Left ventricle myocardium superior (tissue), 1 donor: ENCODE measurements at places on chromosomes 1 and 21. TPM values are rescaled to one million over a fixed set of nuclear protein-coding genes. Genes with fewer than 3 reads are reported as not detected.

DNA sequence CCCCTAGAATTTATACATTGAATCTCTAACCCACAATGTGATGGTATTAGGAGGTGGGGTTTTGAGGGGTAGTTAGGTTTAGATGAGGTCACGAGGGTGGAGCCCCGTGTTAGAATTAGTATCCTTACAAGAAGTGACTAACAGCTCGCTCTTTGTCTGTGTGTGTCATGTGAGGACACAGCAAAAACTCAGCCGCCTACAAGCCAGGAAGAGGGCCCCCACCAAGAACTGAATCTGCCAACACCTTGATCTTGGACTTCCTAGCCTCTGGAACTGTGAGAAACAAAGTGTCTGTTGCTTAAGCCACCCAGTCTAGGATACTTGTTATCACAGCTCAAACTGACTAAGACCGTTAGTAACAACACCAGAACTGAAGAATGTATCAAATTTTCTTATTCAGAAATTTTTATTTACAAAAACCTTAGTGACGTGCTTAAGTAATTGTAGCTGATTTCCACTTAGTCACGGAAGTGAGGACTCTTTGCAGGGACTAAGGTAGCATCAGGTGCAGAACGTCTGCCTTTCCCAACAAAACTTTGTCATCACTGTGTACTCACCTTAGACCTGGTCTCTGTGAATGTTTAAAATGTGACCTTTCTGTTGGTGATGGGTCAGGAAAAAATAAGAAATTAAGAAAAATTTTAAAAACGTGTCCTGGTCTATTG, 24.5 kb upstream of the LRRC8C start:
- DNase-seq, result no peak

- peak; percentile 30 for DNase-seq
Measured at GRCh38 chr1:89125240-89125912, 538 bp downstream of the GBP2 start.

DNA sequence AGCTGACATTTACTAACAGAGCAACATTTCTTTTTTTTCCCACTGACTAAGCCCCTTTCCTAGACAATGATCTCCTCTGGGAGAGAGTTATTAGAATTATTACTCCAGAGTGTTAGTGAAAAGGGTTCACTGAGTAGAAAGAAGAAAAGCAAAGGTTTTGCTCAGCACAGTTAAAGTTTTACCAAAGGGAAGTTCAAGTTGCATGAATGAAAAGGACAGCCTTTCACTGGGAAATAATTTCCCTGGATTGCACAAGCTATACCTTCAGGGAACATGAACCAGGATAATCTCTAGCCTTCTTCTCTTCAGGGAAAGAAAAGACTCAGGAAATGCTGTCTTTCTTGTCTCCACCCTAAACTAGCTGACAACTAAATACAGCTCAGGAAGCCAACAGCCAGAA, 71.4 kb upstream of the ESRRG start:
- no peak for DNase-seq

- no peak for DNase-seq
Measured at GRCh38 chr1:203130358-203130985, 2.9 kb downstream of the ADORA1 start.

- peak; percentile 52 for DNase-seq
Measured at GRCh38 chr21:38702196-38702595, 103.5 kb upstream of the ETS2 start.

DNA sequence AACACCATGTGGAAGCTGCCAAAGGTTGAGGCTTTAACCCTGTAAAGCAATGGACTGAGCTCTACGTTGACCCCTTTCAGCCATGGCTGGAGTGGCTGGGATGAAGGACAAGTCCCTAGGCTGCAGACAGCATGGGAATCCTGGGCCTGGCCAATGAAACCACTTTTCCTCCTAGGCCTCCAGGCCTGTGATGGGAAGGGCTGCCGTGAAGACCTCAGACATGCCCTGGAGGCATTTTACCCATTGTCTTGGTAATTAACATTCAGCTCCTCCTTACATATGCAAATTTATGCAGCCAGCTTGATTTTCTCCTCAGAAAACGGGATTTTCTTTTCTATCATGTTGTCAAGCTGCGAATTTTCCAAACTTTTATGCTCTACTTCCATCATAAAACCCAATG, 214.5 kb downstream of the RGS7 start:
- no peak for DNase-seq

- DNase-seq, result no peak
Measured at GRCh38 chr1:8740034-8740449, 77.4 kb downstream of the RERE start.

- DNase-seq, result no peak
Measured at GRCh38 chr1:18200136-18200717, 92.6 kb downstream of the IGSF21 start.

The CFAP74 gene
- not detected for total RNA-seq

The ABCA4 gene
- total RNA-seq, result 0.55 TPM

The TNNT2 gene
- total RNA-seq, result 10,350 TPM
